ENCODE measurements at places on chromosomes 1 and 21. TPM values are rescaled to one million over a fixed set of nuclear protein-coding genes. Genes with fewer than 3 reads are reported as not detected.

DNA sequence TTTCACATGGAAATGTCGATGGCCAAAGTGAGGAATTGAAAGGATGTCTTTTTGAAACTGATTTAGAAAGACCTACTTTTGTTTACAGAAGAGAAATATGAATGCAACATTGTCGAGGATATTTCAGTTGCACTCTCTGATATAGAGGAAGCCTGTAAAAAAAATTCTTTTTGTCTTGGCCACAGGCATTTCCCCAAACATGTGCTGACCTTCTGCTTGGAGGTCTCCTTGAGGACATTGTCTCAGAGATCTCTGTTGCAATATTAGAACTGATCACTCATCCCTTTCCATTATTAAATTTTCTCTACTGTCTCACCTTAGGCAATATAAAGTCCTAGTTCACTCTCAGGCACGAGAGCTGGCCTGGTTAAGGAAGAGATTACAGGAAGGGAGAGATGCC is 16.0 kb downstream of the S100A11 start:
- no peaks in the 10 kb centered on the region for H3K4me1 ChIP-seq
- no peak for DNase-seq
- no peaks in the 10 kb centered on the region for H3K27me3 ChIP-seq
- no peak overlapping the region for H3K27ac ChIP-seq
- H3K4me3 ChIP-seq = no peak overlapping the region

ZZZ3 gene
- 52.4 TPM for total RNA-seq

DNA sequence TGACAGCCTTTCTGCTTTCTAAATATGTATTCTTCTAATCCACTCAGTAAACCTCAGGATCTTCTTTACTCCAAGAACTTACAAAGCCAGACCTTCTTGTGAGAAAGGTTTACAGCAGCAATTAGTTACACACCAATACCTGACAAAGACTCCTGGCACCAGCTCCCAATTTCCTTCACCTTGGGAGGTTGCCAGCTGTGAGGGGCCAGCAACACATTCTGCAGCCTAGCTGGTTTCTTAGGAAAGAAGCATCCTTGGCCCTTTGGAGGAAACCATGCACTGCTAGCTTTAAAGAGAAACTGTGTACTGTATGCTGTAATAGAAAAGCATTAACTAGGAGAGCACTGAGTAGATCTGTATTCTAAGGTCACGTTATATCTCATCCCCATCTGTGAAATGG is 10.8 kb downstream of the FYB2 start:
- H3K27me3 ChIP-seq = no peaks in the 10 kb centered on the region
- peaks cover 1% of the 10 kb centered on the region for H3K36me3 ChIP-seq
- no peaks in the 10 kb centered on the region for H3K4me1 ChIP-seq
- H3K27ac ChIP-seq = no peak overlapping the region

GRCh38 chr1:88983791-88984559 is 8.5 kb downstream of the KYAT3 start:
- H3K27me3 ChIP-seq = no peaks in the 10 kb centered on the region
- H3K4me1 ChIP-seq = no peaks in the 10 kb centered on the region
- DNase-seq = no peak

LCE1B gene
- total RNA-seq = not detected

PLPPR5 gene
- total RNA-seq = 0.79 TPM

DNA sequence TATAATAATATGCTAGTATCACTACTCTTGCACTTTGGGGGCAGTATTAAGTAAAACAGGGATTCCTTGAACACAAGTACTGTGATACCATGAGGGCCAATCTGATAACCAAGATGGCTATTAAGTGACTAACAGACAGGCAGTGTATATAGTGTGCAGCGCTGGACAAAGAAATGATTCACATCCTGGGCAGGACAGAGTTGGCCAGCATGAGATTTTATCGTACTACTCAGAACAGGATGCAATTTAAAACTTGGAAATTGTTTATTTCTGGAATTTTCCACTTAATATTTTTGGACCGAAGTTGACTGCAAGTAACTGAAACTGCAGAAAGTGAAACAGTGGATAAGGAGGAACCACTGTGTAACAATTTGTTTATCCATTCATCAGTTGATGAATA is 74.6 kb downstream of the DNTTIP2 start:
- H3K4me1 ChIP-seq = no peaks in the 10 kb centered on the region
- peaks cover 10% of the 10 kb centered on the region for H3K36me3 ChIP-seq
- no peaks in the 10 kb centered on the region for H3K27me3 ChIP-seq
- H3K27ac ChIP-seq = no peak overlapping the region
- no peak for DNase-seq
- H3K4me3 ChIP-seq = no peak overlapping the region

DNA sequence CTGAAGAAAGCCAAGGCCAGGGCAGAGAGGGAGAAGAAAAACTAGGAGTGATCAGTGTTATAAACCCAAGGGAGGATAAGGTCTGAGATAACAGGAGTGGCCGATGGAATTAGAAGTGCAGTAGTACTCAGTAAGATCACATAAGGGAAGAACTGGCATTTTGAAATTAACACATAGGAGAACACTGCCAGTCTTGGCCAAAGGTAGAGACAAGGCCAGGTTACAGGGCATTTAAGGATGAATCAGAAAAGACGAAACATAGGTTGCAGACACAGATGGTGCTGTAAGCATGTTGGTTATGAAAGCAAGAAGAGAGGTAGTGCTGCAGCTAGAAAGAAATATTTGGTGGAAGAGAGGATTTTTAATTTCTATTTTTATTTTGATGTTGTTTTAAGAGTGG is 278.9 kb upstream of the SNX7 start:
- no peaks in the 10 kb centered on the region for H3K36me3 ChIP-seq
- H3K4me3 ChIP-seq = no peak overlapping the region
- DNase-seq = no peak
- no peaks in the 10 kb centered on the region for H3K4me1 ChIP-seq
- no peak overlapping the region for H3K27ac ChIP-seq

- no peaks in the 10 kb centered on the region for H3K4me1 ChIP-seq
- H3K27me3 ChIP-seq = no peaks in the 10 kb centered on the region
- no peak overlapping the region for H3K4me3 ChIP-seq
- H3K36me3 ChIP-seq = no peaks in the 10 kb centered on the region
- DNase-seq = no peak
These were observed 143.9 kb upstream of the JUN start for GRCh38 chr1:58927722-58928085.

DNA sequence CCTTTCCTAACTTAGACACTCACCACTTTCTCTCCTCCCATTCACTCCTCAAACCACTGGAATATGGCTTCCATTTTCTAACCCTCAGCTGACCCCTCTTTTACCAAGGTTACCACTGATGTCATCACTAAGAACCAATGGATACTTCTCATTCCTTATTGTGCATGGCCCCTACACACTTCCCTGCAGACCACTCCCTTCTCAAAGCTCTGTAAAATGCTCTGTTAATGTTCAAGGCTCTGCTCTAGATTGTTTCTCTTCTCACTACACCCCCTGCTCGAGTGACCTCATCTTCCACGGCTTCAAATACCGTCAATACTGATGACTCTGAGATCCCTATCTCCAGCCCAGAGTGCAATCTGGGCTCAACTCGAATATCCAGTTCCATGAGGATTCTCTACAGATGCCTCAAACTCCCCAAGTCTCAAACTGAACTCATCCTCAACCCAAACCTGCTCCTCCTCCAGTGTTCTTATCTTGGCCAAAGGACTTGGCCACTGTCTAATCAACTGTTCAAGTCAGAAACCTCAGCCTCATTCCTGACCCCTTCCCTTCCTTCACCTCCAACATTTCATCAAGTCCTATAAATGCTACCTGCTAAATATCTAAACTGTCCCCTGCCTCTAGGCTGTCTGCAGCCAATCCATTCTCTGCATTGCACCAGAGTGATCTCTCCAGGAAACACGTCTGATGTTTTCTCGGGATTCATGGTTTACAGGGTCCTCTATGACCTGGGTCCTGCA is 41.3 kb upstream of the BMP8B start:
- H3K36me3 ChIP-seq = no peaks in the 10 kb centered on the region
- H3K27ac ChIP-seq = no peak overlapping the region
- H3K27me3 ChIP-seq = no peaks in the 10 kb centered on the region
- DNase-seq = no peak
- H3K4me3 ChIP-seq = no peak overlapping the region

DNA sequence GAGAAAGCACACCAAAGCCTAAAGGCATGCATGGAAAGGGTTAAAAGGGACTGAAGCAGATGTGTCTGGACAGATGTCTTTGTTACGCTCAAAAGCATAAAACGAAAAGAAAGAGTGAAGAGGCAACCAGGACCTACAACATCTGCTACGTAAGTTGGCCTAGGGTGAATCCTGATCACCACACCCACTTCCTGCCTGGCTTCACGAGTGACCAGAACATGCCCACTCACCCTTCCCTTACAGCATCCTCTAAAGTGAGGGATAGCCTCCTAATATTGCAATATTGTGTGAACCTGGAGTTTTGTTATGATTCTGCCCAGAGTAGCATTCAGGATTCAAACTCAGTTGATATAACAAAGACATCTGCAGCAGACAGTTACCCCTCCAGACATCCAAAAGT is 10.6 kb upstream of the OLIG2 start:
- no peaks in the 10 kb centered on the region for H3K36me3 ChIP-seq
- no peaks in the 10 kb centered on the region for H3K4me1 ChIP-seq
- DNase-seq = no peak
- H3K4me3 ChIP-seq = no peak overlapping the region
- H3K27ac ChIP-seq = no peak overlapping the region

DNA sequence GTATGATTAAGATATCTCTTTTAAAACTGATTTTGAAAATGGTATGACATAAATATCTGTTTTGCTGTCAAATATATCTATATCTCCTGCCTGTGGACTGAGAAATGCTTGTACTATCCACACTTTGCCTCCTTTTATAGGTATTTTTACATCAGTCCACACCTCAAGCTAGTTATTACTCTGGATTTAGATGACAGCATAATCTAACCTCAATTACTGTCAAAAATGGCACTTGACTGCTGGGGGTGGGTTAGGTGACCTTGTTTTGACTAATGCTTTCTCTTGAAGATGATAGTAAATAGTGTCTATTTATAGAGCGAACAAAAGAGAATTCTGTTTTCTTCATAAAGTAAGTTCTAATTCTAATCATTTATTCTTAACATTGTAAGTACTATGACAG is 9.1 kb downstream of the ADGRL2 start:
- no peaks in the 10 kb centered on the region for H3K36me3 ChIP-seq
- H3K27me3 ChIP-seq = no peaks in the 10 kb centered on the region
- DNase-seq = no peak
- peaks cover 2% of the 10 kb centered on the region for H3K4me1 ChIP-seq

DNA sequence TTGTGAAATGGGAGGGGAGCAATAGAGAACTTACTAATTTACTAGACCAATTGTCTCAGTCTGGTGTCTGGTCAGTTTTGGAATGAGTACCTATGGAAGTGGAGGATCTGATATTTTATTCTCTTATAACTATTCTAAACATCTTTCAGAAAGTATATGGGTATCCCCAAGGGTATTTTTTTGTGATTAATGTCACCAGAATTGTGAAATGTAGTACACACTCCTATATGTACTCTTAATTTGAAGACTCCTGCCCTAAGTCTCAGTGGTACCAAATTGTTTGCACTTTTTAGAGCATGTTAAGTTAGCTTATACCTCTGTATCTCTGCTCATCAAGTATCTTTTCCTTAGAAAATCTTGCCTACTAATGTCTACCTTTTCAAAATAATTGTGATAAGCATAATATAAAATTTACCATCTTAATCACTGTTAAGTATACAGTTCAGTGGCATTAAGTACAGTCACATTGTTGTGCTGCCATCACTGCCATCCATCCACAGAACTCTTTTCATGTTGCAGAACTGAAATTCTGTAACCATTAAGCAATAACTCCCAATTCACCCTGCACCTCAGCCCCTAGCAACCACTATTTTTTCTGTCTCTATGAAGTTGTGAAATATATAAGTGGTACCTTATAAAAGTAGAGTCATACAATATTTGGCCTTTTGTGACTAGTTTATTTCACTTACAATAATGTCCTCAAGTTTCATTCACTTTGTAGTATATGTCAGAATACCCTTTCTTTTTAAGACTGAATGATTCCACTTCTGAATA is 40.5 kb downstream of the SLC30A7 start:
- H3K27me3 ChIP-seq = no peaks in the 10 kb centered on the region
- DNase-seq = no peak
- peaks cover 58% of the 10 kb centered on the region for H3K36me3 ChIP-seq

- no peak overlapping the region for H3K4me3 ChIP-seq
- H3K36me3 ChIP-seq = peaks cover 4% of the 10 kb centered on the region
- H3K4me1 ChIP-seq = no peaks in the 10 kb centered on the region
- no peaks in the 10 kb centered on the region for H3K27me3 ChIP-seq
These were observed 26.7 kb upstream of the GLIS1 start for GRCh38 chr1:53765657-53766056.

EXOSC10 gene
- total RNA-seq = 83.4 TPM

- H3K4me1 ChIP-seq = peaks cover 2% of the 10 kb centered on the region
- peaks cover 6% of the 10 kb centered on the region for H3K36me3 ChIP-seq
- H3K27ac ChIP-seq = no peak overlapping the region
- no peak for DNase-seq
- no peaks in the 10 kb centered on the region for H3K27me3 ChIP-seq
- H3K4me3 ChIP-seq = no peak overlapping the region
These were observed 564.4 kb downstream of the MATN1 start for GRCh38 chr1:30159015-30159414.

DNA sequence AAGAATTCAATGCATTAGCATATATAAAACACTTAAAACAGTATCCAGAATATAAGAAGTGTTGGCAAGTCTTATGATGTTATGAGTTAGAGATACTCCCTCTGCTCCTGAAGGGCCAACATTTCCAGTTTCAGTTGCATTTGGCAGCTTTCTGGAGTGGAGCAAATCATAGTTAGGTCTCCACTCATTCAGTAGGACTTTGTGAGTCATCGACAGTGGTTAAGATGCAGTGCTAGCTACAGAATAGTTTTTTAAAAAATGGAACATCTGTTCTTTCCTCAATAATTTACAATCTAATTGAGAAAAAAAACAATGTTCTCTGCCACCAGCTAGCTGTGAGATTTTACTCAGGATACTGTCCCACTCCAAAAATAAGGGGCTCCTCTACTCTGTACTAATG is 389.1 kb downstream of the HLX start:
- H3K4me3 ChIP-seq = no peak overlapping the region
- H3K36me3 ChIP-seq = peaks cover 11% of the 10 kb centered on the region
- H3K27ac ChIP-seq = no peak overlapping the region
- no peak for DNase-seq
- H3K27me3 ChIP-seq = no peaks in the 10 kb centered on the region

GRCh38 chr1:229454056-229454455 is 20.2 kb upstream of the ACTA1 start:
- peaks cover 23% of the 10 kb centered on the region for H3K36me3 ChIP-seq
- H3K27me3 ChIP-seq = no peaks in the 10 kb centered on the region
- no peak overlapping the region for H3K27ac ChIP-seq
- no peaks in the 10 kb centered on the region for H3K4me1 ChIP-seq
- DNase-seq = no peak
- H3K4me3 ChIP-seq = no peak overlapping the region

Data from H9 (cell line).